ENCODE measurements at places on chromosomes 2 and 18. TPM values are rescaled to one million over a fixed set of nuclear protein-coding genes. Genes with fewer than 3 reads are reported as not detected.

DNA sequence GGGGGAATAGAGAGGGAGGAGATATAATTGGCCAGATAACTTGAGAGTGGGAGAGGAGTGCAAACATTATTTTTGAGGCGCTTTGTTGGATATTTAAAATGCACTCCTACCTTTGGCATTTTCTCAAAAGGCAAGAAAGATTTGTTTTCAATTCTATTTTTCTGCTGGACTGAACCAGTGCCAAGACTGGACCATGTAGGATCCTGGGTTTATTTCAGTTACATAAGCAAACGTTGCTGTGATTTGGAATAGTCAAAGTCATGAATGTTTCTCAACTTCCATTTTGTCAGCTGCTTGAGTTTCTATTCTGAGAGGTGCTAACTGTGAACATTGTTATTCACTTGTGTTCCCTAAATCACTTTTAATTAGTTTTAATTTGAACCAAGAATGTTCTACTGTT lies 8.9 kb upstream of the CHRNA1 start:
- DNase-seq, result no peak

DNA sequence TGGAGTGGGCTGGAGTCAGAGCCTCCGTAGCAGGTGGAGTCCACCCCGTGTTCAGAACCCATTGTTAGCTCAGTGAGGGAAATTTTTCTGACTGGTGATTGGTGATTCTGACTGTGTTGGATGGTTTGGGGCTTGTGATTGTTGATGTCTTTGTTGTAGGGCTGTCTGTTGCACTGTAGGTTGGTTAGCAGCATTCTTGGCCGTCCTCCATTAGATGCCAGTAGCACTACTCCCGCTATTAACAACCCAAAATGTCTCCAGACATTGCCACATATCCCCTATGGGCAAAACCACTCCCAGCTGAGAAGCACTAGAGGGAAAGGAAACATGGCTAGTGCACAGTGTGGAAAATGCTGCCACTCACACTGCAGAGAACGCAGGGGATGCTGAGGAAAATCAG lies 51.7 kb downstream of the ARMC9 start:
- DNase-seq, result no peak

The DOK6 gene
- polyA plus RNA-seq, result 2.9 TPM

DNA sequence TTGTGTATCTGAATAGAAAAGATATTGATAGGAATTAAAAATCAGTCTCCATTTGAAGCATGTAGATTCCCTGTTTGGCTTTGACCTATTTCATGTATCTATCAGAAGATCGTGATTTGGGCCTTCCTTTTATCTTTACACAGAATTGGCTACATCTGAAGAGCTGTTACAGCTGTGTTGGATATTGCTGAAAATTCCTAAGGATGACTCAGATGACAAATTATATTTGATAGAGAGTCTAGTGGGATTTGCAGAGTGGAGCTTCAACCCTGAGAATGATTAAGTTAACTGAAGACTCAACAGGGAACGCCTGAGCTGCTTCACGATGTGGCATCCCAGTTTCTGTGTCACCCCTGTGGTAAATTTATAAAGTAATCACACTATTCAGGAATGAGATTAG lies 4.9 kb upstream of the COL3A1 start:
- DNase-seq, result no peak

DNA sequence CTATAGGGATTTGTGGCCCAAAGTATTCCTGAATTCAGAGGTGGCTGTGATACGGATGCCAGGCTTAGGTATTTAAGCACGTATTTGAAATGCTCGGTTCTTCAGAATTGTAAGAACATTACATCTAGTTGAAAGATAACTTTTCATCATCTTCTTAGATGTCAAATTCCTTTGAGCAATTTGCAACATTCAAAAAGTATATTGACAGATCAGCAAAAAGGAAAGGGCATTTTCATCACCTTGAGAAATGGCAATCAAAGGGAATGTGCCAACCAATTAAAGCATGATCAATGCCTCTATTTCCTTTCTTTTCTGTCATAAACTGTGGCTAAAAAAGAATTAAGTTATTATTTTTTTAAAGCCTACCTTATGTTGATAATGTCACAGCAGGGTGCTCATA lies 66.3 kb upstream of the LRRTM4 start:
- DNase-seq, result no peak

GRCh38 chr2:120393456-120393855 lies 47.5 kb downstream of the INHBB start:
- DNase-seq, result no peak

- no peak for DNase-seq
Measured at GRCh38 chr2:239994086-239994485, 31.1 kb downstream of the NDUFA10 start.

The LYG2 gene
- polyA plus RNA-seq, result 0.25 TPM

GRCh38 chr2:48116497-48116896 lies 210.2 kb upstream of the FBXO11 start:
- no peak for DNase-seq

GRCh38 chr2:157691695-157692094 lies 63.0 kb upstream of the ACVR1C start:
- no peak for DNase-seq

DNA sequence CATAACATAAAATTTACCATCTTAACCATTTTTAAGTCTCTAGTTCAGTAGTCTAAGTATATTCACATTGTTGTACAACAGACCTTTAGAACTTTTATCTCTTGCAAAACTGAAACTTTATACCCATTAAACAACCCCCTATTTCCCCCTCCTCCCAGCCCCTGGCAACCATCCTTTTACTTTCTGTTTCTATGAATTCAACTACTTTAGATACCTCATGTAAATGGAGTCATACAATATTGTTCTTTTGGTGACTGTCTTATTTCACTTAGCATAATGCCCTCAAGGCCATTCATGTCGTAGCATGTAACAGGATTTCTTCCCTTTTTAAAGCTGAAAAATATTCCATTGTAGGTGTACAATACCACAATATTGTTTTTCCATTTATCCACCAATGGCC lies 129.8 kb downstream of the PDE11A start:
- no peak for DNase-seq

DNA sequence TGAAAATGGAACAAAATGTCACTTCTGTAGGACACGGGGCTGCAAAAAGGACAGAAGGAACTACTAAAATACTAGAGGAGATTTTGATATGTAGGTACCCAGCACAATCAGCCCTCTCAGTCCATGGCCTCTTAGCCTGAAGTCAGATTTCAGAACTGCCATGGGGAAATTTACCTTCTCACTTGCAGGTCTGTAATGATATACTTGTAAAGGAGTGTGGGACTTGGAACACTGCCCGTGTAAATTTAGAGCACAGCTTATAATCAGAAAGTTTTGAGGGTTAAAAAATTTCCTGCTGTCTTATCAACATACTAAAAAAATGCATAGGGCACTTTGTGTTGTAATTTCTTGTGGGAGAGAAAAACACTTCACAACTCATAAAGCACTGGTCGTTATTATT lies 60.6 kb downstream of the ZEB2 start:
- DNase-seq, result no peak

The CYS1 gene
- 14.0 TPM for polyA plus RNA-seq

- no peak for DNase-seq
Measured at GRCh38 chr2:238747557-238747956, 100.3 kb upstream of the TWIST2 start.

The LRRC30 gene
- 9.2 TPM for polyA plus RNA-seq

- DNase-seq, result no peak
Measured at GRCh38 chr2:150207979-150208378, 279.5 kb downstream of the RND3 start.

DNA sequence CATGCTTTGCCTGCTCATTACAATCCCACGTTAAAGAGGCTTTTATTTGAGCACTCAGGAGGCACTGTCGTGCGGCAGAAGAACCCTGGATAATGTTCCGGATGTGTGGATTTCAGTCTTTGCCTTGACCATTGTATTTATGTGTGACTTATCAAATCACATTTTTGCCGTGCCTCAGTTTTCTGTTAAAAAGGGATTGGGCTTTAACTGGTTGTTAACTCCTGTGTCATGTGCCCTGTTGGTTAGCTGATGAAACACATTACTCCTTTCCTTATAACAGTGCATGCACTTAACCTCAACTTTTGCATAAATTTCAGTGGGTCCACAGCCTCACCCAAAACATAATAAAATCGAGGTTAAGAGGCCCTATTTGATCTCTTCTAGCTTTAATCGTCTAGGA lies 52.7 kb downstream of the NAB1 start:
- no peak for DNase-seq

The GALNT1 gene
- polyA plus RNA-seq, result 83.8 TPM

The COBLL1 gene
- 7.3 TPM for polyA plus RNA-seq

The MOB4 gene
- 33.4 TPM for polyA plus RNA-seq

DNA sequence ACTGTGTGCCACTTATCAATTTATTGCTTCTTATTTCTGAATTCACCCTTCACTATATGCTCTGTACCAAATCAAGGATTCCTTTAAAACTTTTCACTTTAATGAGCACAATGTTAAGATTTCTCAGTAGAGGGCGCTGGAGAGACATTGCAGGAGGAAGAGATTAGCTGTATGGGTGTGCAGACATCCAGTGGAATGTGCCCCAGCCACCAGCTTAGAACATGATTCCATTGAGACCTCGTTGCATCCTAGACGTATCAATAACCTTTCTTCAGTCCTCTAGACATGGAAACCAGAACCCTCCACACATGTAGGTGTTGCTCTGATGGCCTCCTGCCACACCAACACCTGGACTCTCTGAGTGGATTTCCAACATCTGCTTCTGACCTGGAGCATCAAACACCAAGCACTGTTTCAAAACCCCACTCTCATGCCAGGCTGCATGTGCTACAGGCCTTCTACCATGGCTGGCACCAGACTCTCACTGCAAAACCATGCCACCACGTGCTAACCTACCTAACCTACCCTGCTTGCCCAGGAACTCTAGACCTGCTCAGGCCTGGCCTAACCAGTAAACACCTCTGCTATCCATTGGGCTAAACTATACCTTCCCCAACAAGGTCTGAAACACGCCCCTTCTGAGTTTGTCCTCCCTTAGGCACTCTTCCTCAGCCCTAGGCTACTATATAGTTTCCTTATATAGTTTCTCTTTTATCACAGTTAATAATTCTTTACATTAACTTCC lies 633.2 kb upstream of the PKDCC start:
- DNase-seq, result no peak

- no peak for DNase-seq
Measured at GRCh38 chr2:120631724-120632123, 103.9 kb upstream of the GLI2 start.

The CLEC4F gene
- 0.36 TPM for polyA plus RNA-seq

The SLC5A7 gene
- polyA plus RNA-seq, result 0.06 TPM

The RTP5 gene
- polyA plus RNA-seq, result not detected

The CCDC74A gene
- 2.0 TPM for polyA plus RNA-seq

GRCh38 chr2:147541314-147541713 lies 303.5 kb upstream of the ACVR2A start:
- no peak for DNase-seq

DNA sequence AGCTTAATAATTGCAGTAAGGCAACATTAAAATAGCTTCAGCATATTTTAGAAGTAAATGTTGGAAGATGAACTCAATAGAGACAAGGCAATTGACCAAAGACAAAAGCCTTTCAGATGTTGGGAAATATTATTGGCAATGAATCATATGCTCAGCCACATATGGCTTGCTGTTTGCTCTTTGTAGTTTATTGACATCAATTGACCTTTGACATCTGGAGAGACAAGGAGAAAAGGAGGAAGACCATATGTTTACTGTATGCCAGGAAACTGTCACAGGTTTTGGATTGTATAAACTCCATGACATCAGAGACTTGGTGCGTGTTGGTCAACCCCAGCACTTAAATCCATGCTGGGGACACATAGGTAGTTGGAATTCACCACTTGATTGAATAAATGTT lies 60.6 kb upstream of the SLC16A14 start:
- DNase-seq, result no peak

- no peak for DNase-seq
Measured at GRCh38 chr2:181741756-181742155, 61.4 kb upstream of the NEUROD1 start.

DNA sequence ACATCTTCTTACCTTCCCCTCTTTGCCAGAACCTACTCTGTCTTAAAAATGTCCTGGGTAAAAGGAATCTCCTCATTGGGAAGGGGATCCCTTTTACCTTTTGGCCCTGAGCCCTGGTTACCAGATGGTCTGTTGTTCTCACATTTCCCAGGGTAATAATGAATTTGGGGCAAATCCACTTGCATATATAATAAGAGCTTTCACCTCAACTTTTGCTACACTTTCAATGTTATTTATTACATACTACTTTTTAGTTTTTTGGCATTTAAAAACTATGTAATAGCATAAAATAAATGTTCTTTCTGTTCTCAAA lies 15.0 kb downstream of the CERS6 start:
- DNase-seq, result no peak

GRCh38 chr2:233758849-233759248 lies 1.2 kb upstream of the UGT1A1 start:
- no peak for DNase-seq

GRCh38 chr2:201262718-201263117 lies 2.4 kb downstream of the CASP8 start:
- no peak for DNase-seq

DNA sequence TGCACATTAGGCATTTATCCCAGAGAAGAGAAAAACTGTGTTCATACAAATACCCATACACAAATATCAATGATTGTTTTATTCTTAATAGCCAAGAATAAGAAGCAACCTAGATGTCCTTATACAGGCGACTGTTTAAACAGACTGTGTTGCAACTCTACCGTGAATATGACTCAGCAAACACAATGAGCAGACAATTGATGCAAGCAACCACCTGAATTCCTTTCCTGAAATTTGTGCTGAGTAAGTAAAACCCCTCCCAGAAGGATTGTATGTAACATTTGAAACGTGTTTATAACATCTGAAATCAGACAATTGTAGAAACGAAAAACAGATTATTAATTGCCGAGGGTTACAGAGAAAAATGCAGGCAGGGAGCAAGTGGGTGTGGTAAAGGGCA lies 621.9 kb upstream of the SOX11 start:
- DNase-seq, result no peak

The CRYGD gene
- not detected for polyA plus RNA-seq

The BOK gene
- polyA plus RNA-seq, result 69.5 TPM

The C2orf80 gene
- polyA plus RNA-seq, result not detected

DNA sequence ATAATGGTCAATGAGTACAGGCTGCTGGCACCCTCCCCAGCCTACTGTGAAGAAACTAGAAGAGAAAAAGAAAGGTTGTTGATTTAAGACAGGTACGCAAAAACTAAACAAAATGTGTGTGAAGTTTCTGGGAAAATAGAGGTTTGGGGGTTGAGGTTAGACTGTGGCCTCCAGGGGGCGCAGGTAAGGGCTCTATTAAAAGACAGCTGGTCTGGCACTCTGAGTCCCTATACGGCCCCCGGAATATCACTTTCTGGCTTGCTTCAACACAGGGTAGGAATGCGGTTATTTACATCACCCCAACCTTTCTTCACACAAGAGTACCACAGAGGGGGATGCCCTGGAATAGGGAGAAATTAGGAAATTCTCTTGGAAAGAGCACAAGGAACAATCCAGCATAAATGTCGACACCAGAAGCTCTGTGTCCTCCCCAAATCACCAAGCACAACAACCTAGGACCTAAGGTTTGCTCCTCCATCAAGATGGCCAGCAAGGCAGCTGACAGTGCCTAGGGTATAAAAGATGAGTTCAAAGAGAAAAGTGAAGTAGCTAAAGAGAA lies 480.8 kb upstream of the KLHL29 start:
- DNase-seq, result no peak
